ENCODE measurements at places on chromosomes 6 and 20.

DNA sequence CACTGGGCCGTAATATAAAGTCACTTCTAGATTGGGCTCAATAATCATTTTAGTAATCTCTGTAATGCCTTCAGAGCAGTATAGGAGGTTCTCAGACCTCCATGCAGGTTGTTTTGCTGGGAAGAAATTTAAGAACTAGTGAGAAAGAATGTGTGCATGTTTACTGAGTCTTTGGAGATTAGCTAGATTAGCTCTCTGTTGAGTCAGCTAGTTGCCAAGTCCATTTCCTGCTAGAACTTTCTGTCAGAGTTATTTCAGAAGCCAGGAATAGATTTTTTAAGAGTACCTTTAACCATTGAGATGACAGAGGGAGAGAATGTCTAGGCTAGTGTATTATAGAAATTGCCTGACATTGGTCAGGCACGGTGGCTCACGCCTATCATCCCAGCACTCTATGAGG, 33.3 kb downstream of the ORC3 start:
- DNase-seq: no peak

GRCh38 chr6:411402-412145, 20.0 kb downstream of the IRF4 start:
- DNase-seq: no peak

GRCh38 chr6:4320860-4321259, 185.5 kb upstream of the ECI2 start:
- DNase-seq: no peak

DNA sequence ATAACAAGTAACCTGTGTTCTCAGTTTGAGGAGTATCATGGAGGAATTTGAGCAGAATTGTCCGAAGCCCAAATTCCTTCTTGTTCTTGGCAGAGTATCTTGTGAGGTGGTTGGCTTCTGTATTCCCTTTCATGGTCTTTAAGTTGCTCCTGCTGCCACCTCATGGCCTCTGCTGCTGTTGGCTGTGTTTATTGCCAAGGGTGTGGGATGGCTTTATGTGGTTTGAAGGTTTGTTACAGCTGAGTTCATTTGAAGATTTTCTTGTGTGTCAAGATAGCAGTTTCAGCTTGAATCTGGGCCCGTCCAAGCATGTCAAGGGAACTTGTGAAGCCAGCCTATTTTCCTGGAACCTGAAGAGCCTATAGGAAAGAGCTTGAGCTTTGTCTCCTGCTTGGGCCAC, 20.2 kb upstream of the TTK start:
- no peak for DNase-seq

- DNase-seq: no peak
Measured at GRCh38 chr6:137706083-137706750, 160.8 kb upstream of the TNFAIP3 start.

DNA sequence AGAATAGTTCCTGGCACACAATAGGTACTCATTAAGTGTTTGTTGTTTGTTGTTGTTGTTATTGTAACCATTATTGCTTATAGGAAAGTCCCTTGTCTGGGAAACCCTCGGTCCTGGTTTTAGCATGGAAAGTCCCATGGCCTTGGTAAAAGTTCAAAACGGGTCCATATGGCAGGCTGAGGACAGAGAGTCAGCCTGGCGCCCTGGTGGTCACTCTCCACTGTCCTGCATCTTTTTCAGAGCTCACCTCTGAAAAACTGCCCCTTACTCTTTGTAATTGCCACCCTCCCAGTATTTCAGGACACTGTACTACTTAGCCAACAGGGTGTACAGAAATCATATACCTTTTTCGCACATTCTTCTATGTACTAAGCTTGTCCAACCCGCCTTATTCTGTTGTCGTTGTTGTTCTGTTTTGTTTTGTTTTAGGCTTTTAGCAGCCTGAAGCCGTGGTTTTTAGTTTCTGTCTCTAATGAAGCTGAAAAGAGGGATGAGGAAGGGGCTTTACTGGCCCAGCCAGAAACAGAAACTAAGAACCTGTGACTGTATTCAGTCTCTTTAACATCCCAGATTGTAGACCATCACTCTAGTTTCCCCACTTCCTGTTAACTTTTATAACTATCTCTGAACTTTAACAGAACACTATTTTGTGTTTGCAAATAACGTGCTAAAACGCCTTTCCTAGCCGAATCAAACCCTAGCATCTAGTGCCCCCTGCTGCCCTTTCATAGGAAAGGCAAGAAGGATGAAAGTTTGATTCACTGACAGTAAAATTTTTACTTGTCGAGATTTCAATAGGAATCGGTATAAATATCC, 7.6 kb upstream of the TMEM14A start:
- DNase-seq: peak; percentile 74

DNA sequence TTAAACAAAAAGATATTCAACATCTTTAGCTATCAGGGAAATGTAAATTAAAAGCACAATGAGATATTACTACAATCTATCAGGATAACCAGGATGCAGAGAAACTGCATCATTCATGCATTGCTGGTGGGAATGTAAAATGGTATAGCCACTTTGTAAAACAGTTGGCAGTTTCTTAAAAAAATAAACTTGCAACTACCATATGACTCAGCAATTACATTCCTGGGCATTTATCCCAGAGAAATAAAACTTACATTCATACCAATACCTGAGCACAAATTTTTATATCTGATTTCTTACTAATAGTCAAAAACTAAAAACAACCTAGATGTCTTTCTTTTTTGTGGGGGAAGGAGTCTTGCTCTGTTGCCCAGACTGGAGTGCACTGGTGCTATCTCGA, 190.3 kb upstream of the TAB2 start:
- no peak for DNase-seq

GRCh38 chr6:43999628-44000027, 127.6 kb downstream of the MRPL14 start:
- no peak for DNase-seq

GRCh38 chr6:137025786-137026730, 18.7 kb downstream of the IL20RA start:
- DNase-seq: no peak

DNA sequence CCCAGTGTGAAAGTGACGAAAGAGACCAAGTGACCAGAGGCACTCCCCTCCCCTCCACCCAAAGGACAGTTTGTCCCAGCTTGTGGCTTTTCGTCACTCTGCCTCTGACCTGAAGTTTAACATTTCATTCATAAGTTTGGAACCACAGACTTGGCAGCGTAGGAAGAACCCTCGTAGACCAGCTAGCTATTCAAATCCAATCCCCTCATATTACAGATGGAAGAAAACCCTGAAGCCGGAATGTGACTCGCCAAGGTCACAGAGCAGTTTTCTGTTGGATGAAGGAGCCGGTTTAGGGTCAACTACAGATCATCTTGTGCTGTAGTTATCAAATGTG, 3.9 kb upstream of the SYS1 start:
- DNase-seq: no peak

All from GM13976 (cell line).